ENCODE measurements at places on chromosomes 6 and 20.

GRCh38 chr20:55714736-55715135, 290.6 kb downstream of the CBLN4 start:
- DNase-seq, result no peak

DNA sequence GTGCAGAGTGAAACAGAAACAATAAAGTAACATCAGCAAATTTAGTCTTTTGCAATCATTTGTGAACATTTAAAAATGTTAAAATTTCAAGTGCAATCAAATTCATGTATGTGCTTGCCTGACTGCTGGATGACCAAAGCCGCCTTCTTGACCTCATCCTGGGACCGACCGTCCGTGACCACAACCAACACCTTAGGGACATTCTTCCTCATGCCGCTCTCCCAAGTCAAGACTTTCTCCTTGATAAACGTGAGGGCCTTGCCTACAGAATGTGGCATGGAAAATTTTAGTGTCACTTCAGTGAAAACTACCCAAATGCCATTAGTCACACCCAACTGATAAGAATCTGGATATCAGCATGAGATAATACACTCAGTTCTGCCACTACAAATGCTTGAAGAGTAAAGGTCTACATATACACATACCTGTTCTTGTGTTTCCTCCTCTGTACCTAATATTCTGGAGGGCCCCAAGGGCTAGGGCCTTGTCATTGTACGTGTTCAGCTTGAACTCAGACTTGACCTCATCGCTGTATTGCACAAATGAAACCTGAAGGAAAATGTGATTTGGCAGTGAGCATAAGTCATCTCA, 86.8 kb downstream of the COL12A1 start:
- DNase-seq, result no peak

DNA sequence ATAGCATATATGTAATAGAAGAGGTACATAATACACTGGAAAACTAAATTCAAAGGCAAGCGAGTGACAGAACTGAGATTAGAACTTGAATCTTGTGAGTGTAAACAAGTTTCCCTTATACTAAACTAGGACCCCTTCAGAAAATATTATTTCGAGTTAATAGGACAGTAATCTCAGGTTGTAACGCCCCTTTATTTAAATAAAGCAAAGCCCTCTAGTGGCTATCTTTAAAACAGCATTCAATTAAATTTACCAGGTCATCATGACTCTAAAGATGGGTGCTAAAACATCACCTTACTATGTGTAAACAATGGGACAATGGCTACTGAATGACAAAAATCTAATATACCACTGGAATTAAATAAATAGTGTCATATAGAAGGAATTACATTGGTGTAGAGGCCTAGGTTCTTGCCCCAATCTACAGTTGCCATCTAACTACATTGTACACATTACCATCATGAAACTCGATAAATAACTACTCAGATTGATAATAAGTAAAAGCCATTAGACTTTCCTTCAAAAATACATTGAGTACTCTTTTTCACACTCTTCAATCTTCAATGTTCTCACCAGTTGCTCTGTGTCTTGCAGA, 255.4 kb upstream of the IRAK1BP1 start:
- DNase-seq, result peak; percentile 42

GRCh38 chr20:39865446-39865845, 823.6 kb downstream of the MAFB start:
- DNase-seq, result no peak

DNA sequence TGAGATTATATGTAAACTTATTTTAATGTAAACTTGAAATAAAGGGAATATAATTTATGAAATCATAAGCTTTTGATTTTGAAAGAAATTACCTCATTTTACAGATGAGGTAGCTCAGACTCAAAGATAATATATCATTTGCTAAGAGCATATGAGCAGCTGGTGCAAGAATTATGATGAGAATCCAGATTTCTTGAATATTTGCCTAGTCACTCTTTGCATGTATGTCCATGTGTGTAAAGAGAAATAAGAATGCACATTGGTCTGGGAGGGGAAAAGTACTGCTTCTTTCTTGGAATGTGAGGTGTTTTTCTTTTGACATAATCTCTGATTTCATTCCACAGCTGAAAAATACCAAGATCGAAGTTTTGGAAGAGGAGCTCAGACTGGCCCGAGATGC, 11.1 kb upstream of the SNRNP48 start:
- no peak for DNase-seq

DNA sequence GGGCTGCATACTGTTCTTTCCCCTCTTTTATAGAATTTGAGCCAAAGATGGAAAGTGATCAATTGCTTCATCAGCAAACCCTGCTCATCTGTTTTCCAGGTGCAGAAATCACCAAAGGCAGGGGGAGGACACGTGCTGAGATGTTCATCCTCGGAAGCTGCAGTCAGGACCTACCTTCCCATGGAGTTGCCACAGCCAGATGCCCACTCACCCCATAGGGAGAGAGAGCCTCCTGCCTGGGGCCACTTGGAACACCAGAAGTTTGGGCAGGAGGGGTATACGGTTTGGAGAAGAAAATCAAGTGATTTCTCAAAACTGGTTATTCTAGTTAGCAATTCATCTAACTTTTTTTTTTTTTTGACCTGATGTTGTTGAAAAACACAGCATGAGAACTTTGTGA, 5.3 kb upstream of the CST7 start:
- no peak for DNase-seq

GRCh38 chr6:3489027-3489757, 32.3 kb upstream of the SLC22A23 start:
- no peak for DNase-seq

GRCh38 chr20:540391-541201, 3.0 kb downstream of the CSNK2A1 start:
- DNase-seq, result no peak

DNA sequence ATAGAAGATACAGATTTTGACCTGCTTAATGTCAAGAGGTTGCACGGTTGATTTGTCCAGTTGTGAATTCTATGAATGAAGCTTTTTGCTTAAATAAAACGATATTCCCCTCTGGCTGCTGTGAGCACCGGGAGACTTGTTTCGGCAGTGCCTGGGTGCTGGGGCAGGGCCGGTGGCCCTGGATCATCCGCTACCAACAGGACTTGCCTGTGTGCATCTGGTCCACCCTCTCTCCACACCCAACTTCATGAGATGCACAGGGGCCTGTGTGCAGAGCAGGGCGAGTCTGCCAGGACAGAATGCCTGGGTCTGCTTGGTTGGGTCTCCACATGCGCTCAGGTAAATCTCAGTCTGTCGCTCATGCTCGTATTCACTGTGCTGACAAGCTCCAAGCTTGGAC, 65.5 kb downstream of the TSHZ2 start:
- no peak for DNase-seq

DNA sequence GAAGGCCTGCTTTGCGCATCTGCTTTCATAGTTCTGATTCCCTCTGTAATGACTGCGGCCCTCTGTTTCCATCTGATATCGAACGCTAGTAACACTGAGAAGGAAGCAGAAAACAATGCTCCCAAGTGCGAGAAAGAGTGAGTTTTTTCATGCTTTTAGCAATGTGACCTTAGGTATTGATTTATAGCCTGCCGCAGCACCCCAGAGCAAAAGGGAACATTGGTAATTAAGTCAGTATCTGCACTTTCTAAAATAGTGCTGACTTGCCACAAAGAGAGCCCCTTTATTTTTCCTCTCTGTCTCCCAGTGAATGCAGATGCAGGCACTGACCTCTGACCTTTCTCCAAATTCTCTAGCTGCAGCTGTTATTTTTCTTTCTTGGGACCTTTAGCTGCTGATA, 129.8 kb downstream of the HDGFL1 start:
- no peak for DNase-seq

DNA sequence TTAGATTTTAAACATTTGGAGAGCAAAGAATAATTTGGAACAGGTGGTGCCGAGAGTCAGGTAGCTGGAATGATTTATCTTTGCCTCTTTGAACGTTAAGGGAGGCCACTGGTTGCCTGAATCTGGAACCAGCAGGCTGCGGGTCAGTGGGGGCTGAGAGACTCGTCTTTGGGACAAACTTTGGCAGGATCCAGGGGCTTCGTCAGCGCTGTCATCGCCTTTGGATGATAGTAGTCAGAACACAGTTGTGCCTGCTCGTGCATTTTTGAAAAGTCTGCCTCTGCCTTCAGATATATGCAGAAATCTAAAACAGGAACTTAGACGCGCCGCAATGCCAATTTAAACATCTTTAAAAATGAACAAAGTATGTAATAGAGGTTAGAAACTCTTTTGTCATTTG, 5.0 kb downstream of the EYA2 start:
- no peak for DNase-seq

DNA sequence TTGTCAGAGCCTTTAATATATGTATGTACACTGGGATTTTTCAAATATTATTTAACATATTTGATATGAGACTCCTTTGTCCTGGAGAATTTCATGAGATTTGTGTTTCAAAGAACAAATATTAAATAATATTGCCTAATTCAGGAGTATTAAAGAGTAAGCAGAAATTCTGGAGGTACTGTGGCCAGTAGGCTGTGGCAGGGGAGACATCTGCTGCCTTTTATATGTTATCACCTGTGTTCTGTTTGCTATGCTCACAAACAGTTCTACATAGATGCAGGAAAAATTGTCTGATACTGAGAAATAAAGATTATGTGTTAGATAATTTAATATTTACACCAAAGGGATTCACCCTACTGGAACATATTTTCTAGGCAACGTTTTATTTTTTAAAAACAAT, 395.4 kb upstream of the SLC35B3 start:
- DNase-seq, result no peak

- no peak for DNase-seq
Observed at GRCh38 chr6:155382338-155382685, 68.0 kb upstream of the TFB1M start.

GRCh38 chr6:72739368-72739779, 117.5 kb downstream of the KCNQ5 start:
- no peak for DNase-seq

DNA sequence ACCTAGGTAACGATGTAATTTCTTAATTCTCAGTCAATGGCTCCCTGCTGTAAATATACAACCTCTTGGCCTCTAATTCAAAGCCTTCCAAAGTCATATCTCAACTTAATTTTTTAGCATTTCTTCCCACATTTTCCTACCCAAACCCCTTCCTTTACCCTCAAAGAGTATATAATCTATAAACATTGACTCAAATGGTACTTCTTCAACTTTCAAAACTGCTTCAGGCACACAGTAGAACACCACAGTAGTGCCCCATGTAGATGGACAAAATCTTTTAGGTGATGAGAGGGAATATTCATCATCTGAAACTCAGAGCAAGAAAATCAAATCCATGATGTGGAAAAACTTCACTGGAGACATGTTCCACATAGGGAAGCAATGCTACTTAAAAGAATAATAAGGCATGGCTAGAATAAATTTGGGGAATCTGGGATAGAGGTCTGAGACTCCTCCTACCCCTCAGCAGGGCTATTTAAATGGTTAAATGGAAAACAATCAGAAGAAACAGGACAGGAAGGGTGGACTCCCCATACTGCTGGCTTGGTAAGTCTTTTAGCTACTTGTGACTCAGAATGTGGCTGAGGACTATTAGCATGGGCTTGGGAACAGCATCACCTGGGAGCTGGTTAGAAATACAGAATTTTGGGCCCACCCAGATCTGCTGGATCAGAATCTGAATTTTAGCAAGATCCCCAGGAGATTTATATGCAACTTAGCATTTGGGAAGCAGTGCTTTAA, 6.4 kb downstream of the SLC22A2 start:
- no peak for DNase-seq

DNA sequence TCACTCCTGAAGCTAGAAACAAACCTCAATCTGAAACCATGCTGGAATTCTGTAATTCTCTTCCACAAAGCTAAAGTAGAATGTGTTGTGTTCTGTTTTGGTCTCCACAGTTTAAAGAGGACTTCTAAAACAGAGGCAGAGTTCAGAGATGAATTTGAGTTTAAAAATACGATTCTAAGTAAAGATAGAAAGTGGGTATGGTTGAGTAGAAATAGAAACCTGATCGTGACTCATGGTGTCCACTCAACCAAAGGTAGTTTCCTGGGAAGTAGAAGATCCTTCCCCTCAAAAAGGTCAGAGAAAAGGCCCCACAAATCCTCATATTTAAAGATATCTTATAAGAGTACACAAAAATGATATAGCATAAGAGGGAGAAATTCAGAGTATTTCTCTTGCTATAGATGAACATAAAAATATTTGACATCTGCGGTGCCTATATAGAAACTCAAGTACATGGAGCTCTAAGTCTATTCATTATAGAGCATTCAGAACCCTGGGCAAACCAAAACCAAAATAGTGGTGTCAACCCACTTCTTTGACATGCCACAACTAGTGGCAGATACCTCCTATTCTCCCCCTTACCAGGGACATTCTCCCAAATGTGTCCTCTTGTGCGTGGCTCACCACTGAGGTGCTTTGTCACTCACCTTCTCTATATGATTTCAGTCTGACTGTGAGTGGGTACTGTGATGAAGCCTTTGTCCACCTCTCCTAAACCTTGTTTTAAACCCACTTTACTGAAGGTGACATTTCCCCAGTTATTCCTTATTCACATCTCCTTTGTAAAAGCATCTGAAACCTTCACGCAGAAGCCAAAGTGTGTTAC, 84.5 kb downstream of the PLCB1 start:
- no peak for DNase-seq

GRCh38 chr6:117985916-117986315, 78.9 kb downstream of the SLC35F1 start:
- no peak for DNase-seq

DNA sequence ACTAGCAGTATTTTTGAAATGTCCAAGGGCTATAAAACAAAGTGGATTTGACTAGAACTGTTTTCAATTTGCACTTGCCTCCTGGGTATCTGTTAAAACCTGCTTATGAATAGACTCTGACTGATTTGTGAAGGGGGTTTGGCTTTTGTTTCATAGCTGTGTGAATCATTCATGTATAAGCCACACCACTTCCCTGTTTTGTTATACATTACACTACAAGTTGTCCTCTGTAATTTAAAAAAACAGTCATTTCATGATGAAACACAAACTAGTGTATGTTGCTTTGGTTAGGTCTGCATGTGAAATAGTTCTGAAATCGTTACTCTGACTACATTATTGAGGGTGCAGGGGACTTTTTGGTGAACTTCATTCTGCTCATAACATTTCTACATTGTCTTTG, 121.7 kb downstream of the NKAIN2 start:
- no peak for DNase-seq

DNA sequence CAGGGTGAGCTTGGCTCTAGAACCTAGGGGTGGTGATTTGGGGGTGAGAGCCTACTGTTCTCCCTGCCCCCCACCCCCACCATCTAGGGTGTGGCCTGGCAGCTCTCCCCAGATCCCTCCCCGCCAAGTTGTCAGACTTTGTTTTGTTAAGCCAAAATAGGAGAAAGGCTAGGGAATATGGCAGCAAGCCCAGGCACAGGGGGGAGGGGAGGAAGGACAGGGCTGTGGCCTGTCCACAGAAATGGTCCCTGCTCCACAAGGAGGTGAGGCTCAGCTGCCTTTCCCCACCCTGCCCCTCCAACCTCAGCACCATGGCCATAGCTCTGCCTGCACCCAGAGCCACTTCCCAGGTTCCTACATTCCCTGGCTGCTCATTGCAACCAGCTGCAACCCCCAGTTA, 17.2 kb downstream of the SCUBE3 start:
- no peak for DNase-seq
